ENCODE measurements at places on chromosomes 5 and 9.

- no peak for DNase-seq
These were observed 3.1 kb downstream of the TSPAN17 start for GRCh38 chr5:176650354-176650884.

DNA sequence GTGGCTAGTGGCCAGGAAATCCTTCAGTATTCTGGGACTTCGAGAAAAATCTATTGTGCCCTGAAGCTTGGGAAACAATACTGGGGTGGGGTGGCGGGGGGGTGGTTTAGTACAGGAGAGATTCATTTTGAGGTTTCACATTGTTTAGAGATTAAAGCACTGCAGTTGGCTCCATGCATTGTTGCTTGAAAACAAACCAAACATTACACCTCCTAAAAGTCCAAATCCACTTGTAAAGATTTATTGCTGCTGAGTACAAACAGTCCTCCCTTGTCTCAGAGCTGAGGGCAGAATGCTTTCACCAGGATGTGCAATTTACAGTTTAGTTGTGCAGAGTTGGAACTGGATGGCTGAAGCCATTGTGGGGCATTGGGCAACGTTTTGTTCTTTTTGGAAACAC lies 49.4 kb downstream of the GGTA1 start:
- no peak for DNase-seq

- no peak for DNase-seq
These were observed 219.6 kb downstream of the CTNND2 start for GRCh38 chr5:11684607-11685006.

- DNase-seq, result no peak
These were observed 33.8 kb upstream of the IL17B start for GRCh38 chr5:149412783-149413476.

GRCh38 chr5:163478126-163478981 lies 17.9 kb downstream of the HMMR start:
- no peak for DNase-seq

DNA sequence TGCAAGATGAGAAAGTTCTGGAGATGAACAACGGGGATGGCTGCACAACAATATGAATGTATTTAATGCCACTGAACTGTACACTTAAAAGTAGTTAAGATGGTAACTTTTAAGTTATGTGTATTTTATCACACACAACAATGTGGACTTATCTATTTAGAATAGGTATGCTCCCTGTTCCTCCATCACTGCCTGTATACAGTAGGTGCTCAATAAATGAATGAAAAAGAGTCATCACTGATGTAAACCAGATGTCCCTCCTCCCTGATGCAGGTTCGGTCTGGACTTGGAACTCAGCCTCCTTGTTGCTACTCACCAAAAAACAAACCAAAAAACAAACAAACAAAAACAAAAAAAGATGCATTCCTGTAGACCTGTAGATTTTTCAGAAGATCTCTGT lies 65.9 kb upstream of the BOD1 start:
- no peak for DNase-seq

DNA sequence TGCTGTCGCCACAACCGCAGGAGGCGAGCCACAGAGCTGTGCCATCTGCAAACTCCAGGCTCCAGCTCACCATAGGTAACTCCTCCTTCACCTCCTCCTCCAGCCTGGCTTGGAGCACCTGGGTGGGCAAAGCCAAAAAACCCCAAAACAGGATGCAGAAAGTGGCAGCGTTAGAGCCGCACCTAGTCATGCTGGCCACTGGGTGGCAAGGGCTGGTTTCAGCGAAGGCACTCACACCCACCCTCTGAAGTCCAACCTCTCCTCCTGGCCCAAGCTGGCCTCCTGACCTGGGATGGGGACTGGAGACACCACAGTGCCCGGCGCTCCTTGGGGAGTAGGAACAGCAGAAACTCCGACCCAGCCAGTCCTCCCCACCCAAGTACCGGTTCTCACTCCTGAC lies 28.7 kb upstream of the ZNF354B start:
- no peak for DNase-seq

DNA sequence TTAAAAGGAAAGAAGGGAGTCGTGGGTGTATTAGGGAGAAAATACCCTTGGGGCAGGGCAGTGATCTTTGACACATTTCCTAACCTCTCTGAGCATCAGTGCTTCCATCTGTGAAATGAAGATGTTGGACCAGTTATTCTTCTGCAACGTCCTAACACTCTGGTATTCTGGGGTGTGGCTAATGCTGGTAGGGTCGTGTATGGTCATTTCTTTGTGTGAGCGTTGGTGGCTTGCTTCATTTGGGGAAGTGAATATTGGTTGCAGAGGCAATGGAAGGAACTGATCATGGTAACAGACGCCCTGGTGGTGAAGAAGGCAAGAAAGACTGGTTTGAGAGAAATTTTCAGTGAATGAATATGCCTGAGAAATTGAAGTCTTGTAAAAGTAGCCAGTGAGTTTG lies 67.9 kb upstream of the TTC23L start:
- no peak for DNase-seq

GRCh38 chr5:43304525-43304924 lies 8.7 kb downstream of the HMGCS1 start:
- DNase-seq, result no peak

DNA sequence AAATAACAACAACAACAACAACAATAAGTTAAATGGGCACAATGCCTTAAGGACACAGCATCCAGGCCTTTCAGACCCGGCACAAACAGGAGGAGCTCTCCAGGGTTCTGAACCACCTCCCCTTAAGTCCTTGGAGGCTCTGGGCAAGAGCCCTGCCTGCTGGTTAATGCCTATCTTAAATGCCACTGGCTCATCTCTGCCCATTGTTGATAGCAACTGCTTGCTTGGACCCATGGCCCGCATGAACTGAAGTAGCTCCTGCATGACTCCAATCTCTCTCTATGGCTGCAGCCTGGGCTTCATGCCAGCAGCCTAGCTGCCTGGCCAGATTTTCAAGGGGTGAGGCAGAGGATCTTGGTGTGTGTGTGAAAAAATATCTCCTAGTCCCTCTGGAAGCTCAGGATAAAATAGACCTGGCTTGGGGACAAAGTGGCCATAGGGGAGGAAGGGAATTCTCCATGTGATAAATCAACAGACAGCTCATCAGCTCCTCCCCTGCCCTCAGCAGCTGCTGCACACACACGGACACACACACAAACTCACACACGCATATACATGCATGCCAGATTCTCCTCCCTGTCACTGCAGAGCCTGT lies 27.4 kb downstream of the FAM219A start:
- DNase-seq, result no peak

- no peak for DNase-seq
These were observed 238.3 kb upstream of the NUDT12 start for GRCh38 chr5:103800741-103801495.

DNA sequence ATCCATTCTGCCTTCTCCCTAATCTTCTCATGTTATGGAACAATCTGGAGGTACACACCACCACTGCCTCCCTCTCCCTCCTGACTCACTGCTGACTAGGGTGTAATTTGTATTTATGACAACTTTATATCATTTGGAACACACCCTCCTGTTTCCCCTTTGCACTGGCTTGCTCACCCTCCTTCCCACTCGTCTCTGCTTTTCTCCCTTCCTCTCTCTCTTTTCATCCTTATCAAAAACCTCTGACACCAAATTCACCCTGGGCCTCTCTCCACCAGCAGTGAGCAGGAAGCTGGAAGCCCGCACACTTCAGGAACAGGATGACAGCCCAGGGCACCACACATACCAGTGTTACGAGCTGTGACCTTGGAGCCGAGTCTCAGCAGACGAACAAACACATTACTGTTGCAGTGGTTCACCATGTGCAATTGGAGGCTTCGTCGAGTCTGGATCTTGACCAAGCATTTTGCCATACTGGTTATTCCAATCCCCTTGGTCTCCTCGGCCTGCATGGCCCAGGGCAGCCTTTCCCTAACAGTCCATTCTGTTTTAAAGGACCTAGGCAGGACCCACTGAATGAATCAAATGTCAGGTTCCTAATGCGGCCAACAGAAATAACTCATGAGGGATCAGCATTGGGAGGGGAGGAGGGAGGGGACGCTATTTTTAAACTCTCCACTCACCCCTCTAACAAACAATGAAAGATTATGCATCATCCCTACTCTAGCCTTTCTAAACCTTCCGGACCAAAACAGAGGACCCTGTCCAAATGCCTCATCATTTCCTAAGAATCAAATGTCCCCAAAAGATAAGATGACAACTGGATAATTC lies 203.9 kb upstream of the RASEF start:
- DNase-seq, result no peak

- no peak for DNase-seq
These were observed 357.4 kb downstream of the MLLT3 start for GRCh38 chr9:20264896-20265295.

- DNase-seq, result no peak
These were observed 25.1 kb upstream of the PRDM12 start for GRCh38 chr9:130639124-130639765.

- DNase-seq, result no peak
These were observed 36.2 kb upstream of the FOXI1 start for GRCh38 chr5:170069512-170069911.

DNA sequence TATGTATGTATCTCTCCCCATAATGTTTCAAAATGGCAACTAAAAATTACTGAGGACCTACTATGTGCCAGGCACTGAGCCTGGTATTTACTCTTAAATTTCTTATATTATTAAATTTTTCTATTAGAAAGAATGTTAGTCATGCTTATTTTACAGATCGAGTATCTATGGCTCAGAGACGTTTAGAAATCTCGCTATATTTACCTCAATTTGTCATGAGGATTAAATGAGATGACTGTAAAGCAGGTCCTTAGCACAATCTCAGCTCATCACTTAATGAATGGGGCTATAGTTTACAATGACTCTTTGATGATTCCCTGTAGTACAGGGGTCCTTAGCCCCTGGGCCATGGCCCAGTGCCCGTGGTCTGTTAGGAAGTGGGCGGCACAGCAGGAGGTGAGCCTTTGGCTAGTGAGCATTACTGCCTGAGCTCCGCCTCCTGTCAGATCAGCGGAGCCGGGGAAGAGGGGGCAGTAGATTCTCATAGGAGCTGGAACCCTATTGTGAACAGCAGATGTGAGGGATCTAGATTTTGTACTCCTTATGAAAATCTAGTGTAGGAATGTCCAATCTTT lies 15.5 kb downstream of the ENC1 start:
- no peak for DNase-seq

DNA sequence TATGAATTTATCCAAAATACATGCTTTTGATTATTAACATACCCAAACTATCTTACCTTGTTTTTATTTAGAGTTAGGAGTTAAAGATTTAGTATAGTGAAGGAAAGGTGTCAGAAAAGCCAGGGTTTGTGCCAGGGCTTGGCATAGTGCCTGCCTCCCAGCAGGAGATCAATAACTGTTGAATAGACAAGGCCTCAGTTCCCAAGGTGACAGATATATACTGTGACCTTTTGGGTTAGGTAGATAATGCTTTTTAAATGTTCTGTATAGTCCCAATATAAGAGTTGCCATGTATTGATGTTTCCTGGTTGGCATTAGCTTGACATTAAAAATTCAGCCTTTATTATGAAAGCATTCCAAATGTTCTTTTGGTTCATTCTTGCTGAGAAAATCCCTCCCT lies 121.8 kb downstream of the MCTP1 start:
- no peak for DNase-seq

- DNase-seq, result no peak
These were observed 57.8 kb upstream of the AKNA start for GRCh38 chr9:114445616-114446015.

GRCh38 chr5:6686915-6687409 lies 26.3 kb upstream of the TENT4A start:
- DNase-seq, result no peak

GRCh38 chr9:88828018-88828417 lies 163.2 kb upstream of the S1PR3 start:
- no peak for DNase-seq

- DNase-seq, result no peak
These were observed 523 bp upstream of the WWC1 start for GRCh38 chr5:168290902-168291341.

- no peak for DNase-seq
These were observed 13.7 kb downstream of the TMEFF1 start for GRCh38 chr9:100486479-100487176.

- DNase-seq, result no peak
These were observed 218.7 kb upstream of the EFNA5 start for GRCh38 chr5:107889387-107889786.

DNA sequence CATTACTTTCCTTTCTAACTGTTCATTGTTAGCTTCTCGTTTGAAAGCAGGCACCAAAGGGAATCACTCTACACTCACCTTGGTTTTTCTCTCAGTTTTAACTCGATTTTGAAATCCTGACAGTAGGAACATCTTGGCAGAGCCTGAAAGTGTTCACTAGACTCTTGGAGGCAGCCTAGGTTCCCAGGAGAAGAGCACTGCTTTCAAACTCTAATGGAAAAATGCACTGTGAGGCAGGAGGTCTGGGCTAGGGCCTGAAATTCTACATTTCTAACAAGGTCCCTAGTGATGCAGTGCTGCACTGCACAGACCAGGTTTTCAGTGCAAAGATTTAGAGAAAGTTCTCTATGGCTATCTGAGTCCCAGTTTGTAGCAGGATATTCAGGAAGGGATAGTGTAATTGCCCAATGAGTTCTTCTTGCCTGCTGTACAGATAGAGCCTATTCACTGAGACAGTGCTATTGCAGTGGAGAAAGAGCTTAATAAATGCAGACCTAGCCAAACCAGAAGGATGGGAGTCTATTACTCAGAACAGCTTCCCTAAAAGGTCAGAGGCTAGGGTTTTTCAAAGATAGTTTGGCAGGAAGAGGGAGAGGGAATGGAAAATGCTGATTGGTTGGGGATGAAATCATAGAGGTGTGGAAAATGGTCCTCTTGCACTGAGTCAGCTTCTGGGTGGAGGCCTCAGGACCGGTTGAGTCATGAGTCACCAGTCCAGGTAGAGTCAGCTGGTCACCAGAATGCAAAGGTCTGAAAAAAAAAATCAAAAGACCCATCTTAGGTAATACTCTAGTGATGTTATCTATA lies 153.9 kb downstream of the GPBP1 start:
- no peak for DNase-seq

All from activated CD4-positive, alpha-beta T cell treated with anti-CD3 and anti-CD28 coated beads, Interleukin-2, amount 50 U/mL, for 4 hours (primary cell).